ENCODE measurements at places on chromosomes 16 and 17.

DNA sequence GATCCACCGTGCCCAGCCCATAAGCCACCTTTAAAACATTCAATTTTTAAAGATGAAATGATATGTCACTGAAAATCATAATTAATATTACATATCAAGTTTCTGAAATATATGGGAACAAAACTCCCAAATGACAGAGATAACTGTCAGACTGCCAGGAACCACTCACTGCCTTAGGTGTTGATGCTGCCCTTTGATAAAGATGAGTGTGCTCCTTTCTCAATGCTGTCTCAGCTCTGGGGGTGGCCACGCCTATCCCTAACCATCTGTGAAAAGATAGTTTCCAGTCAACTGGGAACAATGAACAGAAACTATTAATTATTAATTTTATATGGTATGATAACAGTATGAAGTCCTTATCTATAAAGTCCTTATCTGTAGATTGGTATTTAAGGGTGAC, 177.7 kb downstream of the MYO1D start:
- no peak for DNase-seq

DNA sequence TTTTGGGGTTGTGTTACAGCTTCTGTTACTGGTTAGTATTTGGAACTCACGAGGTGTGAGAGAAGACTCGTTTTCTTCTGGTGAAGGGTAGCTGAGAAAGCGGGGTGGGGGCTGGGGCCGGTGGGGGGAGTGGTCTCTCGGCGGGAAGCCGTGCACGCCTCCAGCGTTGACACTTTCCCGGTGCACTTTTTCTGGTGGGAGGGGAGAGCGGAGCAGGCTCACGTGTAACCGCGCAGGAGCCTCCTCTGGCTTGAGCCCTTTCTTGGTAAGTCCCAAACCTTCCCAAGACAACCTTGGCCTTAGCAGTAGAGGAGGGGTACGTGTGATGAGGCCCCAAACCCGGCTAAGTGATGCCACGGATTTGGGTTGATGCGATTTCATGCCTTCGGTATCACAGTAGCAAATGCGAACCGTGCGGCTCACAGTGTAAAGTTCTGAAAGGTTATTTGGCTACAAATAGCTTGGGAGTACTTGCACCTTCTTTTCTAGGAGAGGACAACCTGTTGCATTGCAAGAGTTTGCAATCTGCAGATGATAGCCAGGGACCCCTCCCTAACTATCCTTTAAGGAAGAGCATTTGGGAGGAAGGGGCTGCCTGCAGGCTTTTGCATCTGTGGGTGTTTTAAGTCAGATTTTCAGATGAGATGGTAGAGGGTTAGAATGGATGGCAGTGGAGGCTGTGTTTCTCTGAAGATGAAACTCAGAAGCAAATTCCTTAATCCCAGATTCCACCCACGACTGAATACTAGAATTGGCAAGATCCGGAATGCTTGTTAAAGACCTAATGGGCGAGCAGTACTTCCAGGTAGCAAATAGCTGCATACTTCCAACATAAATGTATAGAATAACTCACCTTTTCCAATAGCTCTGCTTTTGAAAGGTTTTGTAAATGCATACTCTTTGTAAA, 1.5 kb downstream of the HLF start:
- no peak for DNase-seq

GRCh38 chr17:34763728-34764665, 184.6 kb downstream of the TMEM132E start:
- no peak for DNase-seq

DNA sequence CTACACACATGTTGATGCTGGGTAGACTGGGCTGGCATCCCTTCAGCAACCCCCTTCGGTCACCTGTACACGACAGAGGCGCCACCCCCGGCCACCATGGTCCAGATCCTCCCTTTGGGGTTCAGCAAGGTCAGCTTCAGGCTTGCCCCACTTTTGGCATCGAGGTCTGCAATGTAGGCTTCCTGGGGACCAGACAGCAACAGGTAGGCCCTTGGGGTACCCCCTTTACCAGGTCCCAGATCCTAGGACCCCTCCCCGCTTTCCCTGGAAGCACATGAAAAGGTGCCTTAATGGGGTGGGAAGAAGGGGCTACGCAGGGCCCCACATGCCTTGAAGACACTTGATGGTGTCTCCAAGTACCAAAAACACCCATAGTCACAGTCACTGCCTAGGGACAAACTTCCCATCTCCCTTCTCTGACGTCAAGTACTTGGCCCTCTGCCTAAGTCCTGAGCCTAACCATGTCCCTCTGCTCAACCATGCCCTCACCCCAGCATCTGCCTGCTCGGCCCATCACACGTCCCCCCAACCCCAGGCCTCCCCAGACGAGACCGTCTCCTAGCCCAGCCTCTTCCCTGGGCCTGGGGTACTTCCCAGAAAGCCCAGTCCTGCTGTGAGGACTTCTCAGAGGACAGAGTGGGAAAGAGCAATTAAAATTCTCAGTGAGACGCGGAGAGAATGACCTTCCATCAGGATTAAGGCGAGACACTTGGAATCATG, 12.1 kb downstream of the ACLY start:
- DNase-seq = no peak

- DNase-seq = no peak
Observed at GRCh38 chr17:19877364-19877945, 9.7 kb upstream of the ULK2 start.

DNA sequence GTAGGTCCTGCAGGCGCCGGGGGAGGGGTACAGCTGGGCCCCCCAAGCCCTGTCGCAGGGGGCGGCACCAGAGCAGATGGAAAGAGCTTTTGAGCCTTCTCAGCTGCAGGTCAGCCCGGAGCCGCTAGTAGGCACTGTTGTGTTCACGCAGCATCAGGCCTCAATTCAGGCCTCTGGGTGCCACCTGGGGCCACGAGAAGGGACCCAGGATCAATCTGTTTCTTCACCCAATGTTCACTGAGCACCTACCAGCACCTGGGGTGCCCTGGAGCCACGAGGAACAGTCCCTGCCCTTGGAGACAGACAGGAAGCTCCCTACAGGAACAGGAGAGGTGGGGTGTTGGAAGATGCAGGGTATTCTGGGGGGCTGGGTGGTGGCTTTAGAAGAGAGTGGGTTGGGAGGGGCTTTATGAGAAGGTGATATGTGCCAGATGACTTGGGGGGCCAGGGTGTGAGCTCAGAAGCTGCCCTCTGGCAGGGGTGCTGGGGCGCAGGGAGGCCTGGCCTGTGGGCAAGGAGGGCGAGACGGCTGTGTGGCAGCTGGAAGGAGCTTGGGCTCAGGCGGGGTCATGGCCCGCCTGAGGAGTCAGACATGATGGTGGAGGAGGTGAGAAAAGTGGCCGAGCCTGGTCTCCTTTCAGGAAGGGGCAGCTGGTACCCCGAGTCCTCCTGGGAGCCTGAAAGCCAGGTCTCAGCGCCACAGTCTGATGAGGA, 121.9 kb upstream of the GSE1 start:
- peak; percentile 40 for DNase-seq

- DNase-seq = no peak
Observed at GRCh38 chr16:88599092-88599733, 29.0 kb downstream of the ZC3H18 start.

DNA sequence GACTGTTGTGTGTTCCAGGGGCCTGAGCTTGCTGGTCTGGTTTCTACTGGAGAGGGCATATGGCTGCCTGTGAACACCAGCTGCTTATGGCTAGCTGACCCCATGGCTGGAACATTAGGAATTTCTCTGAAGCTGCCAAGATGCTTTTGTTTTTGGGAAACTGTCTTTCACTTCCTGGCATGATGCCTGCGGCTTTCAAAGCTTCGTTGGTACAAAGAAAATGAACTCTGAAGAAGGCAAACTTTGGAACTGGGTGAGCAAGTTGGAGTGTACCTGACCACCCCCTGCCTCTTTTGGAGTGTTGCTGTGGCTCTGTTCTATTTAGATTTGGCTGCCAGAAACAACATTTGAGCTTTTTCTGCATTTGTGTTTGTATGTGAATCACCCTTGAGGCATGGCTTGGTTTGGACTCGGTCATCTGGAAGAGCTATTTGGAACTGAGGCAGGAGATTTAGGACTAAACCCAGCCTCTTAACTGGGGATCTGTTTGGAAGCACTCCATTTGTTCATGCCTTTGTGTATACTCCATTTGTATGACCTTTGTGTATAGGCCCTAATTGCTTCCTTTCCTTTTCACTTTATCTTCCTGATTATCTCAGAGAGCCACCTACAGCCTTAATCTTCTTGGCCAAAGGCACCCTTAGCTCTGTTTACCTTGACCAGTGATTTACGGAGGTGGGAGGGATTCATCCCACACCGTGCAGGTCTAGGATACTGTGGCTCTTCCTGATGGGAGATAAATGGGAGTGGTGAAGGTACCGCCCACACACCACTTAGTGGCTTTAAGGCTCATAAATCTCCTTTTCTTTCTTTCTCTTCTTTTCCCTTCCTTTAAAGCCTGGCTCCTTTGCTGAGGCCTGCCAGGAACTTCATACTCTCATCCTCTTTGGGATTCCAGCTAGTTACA, 7.3 kb upstream of the CPHXL start:
- DNase-seq = no peak

DNA sequence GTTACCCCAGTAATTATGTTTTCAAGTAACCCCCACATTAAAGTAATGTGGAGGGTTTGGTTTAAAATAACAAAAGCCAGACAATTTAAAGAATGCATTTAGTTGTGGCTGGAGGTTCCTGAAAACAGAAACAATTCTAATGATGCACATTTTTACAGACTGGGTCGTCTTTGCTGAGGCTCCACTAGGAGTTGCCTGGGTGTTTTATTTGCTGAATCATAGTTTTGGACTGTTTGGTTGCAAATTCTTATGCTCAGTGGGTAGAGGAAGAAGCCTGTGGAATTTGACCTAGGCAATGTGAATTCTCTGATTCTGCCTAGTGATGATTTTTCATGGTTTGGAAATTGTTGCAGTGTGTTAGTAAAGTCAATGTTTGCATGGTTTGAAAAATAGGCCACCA, 16.3 kb downstream of the SHISA9 start:
- DNase-seq = no peak

- DNase-seq = no peak
Observed at GRCh38 chr16:24524855-24525677, 14.3 kb upstream of the RBBP6 start.

DNA sequence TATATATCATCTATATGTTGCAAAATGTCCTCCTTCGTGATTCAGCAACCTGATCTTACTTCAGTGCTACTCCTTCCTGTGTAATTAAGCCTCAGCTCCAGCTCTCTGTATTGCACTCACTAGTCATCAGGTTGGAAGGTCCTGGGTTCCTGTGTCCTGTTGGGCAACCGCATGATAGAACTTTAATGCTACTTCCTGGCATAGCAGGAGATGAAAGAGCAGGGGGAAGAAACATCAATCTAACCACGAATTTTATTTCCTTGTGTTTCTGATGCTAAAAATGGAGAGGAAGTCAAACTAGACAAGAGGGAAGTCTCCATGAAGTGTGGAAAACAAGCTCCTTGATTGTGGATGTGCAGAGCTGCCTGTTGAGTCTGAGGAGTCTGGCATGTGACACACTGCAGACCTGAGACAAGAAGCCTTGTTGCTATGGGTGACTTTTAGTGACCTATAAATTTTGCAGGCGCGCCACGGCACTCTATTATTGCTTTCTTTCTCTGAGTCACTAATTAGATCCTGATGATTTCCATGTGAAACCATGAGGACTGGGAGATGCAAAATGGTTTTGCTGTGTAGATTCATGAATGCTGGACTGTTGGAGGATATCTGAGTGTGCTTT, 25.6 kb downstream of the IGSF6 start:
- DNase-seq = peak; percentile 58

GRCh38 chr17:45902892-45903346, 8.6 kb downstream of the MAPT start:
- DNase-seq = no peak

- DNase-seq = no peak
Observed at GRCh38 chr17:81868674-81869220, 2.4 kb downstream of the ARHGDIA start.

DNA sequence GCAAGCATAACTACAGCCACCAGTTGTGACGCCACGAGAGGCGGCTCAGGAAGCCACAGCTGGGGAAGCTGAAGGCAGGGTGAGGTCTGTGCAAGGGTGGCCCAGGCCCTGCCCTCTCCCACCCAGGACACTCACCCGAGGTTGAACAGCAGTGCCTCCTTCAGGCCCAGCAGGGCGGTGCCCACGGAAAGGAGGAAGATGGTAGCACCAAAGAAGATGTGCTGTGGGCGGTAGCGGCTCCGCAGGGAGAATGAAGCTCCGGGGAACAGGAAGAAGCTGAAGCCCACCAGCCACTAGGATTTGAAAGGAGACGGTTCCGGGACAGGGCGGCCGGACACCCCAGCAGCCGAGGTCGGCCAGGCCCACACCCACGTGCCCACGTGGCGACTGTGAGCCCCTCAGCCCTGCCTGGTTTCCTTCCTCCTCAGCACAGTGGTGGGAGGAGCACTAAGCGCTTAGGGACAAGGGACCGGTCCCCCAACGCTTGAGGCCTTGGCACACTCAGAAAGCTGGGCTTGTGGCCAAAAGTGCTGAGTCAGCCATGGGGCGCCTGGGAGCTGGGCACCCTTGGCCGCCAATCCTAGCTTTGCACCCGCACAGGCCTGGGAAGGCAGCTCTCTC, 11.0 kb downstream of the CYB561 start:
- DNase-seq = peak; percentile 35

- no peak for DNase-seq
Observed at GRCh38 chr17:65047941-65048340, 8.6 kb downstream of the GNA13 start.

- peak; percentile 7 for DNase-seq
Observed at GRCh38 chr16:84982434-84982833, 28.9 kb downstream of the ZDHHC7 start.

- DNase-seq = no peak
Observed at GRCh38 chr17:57639381-57639780, 105.7 kb downstream of the CCDC182 start.

- DNase-seq = peak; percentile 25
Observed at GRCh38 chr17:65523853-65524664, 37.4 kb downstream of the AXIN2 start.

DNA sequence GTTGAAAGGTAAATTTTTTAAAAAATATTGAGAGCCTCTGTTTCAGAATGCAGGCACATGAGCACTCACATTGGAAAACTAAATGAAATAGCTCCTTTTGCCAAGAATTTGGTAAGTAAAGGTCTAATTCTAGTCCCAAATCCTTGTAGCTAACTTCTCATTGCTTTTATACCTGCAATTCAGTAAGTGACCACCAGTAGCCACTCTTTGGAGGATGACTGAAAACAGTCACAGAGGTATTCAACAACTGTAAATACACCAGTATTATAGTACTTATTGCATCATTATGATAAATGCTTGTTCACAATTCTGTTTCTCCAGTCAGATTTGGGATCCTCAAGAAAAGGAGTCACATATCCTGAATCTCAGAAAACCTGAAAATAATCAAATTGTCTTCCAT, 562.4 kb upstream of the CDH11 start:
- DNase-seq = no peak

- no peak for DNase-seq
Observed at GRCh38 chr16:1613211-1613622, 1.1 kb downstream of the CRAMP1 start.

DNA sequence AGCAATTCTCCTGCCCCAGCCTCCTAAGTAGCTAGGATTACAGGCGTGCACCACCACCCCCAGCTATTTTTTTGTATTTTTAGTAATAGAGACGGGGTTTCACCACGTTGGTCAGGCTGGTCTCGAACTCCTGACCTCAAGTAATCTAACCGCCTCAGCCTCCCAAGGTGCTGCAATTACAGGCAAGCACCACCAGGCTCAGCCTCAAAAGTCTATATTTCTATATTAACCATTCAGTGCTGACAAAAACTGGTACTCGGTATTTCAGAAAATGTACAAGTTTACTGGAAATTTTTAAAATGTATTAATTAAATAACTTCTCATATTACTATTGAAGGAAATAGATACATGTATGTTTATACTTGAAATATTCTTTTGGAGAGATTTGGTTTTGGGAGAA, 1.4 kb upstream of the HEXD start:
- DNase-seq = no peak

- no peak for DNase-seq
Observed at GRCh38 chr17:57154921-57155320, 69.9 kb downstream of the AKAP1 start.
